Omental fat pad (tissue), 4 donors: ENCODE measurements at places on chromosomes 6 and 20. TPM values are rescaled to one million over a fixed set of nuclear protein-coding genes. Genes with fewer than 3 reads are reported as not detected.

The MOCS3 gene
- total RNA-seq = 3.4 TPM

The CDH4 gene
- total RNA-seq = 0.56 TPM

The CDH22 gene
- 0.31 TPM for total RNA-seq

The GGT7 gene
- total RNA-seq = 12.5 TPM

The DSP gene
- total RNA-seq = 6.6 TPM

The MLN gene
- not detected for total RNA-seq
